ENCODE measurements at places on chromosomes 2 and 18. TPM values are rescaled to one million over a fixed set of nuclear protein-coding genes. Genes with fewer than 3 reads are reported as not detected.

- DNase-seq, result no peak
These were observed 267.9 kb downstream of the LPIN1 start for GRCh38 chr2:12014088-12014960.

DNA sequence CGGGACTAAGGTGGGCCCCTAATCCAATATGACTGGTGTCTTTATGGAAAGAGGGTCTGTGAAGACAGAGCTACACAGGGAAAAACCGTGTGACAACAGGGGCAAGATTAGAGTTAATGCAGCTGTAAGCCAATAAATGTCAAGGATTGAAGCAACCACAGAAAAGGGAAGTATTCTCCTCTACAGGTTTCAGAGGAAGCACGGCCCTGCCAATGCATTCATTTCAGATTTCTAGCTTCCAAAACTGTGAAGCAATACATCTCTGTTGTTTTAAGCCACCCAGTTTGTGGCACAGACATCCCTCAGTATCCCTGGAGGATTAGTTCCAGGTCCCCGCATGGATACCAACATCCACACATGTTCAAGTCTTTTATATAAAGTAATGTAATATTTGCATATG is 48.8 kb downstream of the SPP2 start:
- DNase-seq, result no peak

DNA sequence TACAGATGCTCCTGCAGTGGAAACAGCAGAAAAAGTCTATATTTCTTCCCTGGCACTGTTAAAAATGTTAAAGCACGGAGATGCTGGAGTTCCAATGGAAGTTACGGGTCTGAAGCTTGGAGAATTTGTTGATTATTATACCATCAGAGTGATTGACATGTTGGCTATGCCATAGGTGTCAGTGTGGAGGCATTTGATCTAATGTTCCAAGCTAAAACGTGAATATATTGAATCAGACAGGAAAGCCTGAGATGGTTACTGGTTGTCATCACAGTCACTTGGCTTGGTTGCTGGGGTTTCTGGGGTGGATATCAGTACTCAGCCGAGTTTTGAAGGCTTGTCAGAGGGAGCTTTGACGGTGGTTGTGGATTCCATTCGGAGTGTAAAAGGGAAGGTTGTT is 262.9 kb upstream of the CNTNAP5 start:
- DNase-seq, result no peak

Gene TMEM247
- total RNA-seq, result not detected

Data from Caki2 (cell line).